Sciatic nerve (tissue), 2 donors: ENCODE measurements at places on chromosomes 16 and 17.

DNA sequence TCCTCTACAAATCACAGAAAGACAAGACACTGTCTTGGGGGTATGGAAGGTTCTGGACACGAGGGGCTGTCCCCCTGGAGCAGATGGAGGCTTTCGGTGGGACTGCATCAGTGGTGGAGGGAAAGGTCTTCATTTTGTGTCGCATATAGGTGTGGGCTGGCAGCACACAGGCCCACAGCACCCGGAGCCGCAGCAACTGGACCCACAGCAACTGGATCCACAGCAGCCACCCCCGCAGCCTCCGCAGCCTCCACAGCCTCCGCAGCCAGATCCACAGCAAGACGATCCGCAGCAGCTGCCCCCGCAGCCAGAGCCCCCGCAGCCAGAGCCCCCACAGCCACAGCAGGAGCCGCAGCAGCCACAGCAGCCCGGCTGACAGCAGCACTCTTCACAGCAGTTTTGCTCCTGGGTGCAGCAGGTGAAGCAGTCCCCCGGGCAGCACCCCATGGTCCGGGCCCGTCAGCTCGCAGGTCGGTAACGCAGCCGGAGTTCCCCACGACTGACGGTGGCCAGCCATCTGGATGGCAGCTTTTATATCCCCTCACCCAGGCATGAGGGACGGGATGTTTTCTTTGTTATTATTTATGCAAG is at the start of gene KRTAP17-1:
Gene KRTAP17-1 (minus strand): TSS at position 507 of the 591 bp plus-strand sequence. CDS start 60 bp downstream, at position 447.
- DNase-seq = no peak

DNA sequence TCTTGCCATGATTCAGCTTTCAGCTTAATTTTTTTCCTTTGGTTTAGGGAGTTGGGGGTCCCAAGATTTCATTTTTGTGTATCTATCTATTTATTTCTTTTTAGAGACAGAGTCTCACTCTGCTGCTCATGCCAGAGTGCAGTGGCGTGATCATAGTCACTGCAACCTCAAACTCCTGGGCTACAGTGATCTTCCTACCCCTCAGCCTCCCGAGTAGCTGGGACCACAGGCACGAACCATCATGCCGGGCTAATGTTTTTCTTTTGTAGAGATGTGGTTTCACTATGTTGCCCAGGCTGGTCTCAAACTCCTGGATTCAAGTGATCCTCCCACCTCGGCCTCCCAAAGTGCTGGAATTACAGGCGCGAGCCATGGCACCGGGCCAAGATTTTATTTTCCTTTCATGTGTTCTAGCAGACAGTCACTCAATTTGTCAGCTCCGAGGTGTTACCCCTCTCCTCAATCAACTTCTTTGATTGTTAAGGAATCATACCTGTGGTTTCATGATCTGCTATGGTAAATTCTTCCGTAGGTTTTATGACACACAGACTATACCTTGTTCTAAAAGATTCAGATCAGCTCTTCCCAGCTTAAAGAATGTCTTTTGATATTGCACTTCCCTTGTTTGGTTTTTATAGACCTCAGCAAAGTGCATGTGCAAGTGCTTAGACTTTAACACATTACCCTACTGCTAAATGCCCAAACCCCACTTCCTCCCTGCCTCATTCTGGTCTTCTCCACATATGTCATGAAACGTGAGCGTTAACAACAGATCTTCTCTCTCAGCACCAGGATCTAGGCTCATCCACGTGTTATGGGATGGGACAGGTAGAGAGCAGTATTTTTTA is 13.0 kb downstream of the UNC45B start:
- no peak for DNase-seq

DNA sequence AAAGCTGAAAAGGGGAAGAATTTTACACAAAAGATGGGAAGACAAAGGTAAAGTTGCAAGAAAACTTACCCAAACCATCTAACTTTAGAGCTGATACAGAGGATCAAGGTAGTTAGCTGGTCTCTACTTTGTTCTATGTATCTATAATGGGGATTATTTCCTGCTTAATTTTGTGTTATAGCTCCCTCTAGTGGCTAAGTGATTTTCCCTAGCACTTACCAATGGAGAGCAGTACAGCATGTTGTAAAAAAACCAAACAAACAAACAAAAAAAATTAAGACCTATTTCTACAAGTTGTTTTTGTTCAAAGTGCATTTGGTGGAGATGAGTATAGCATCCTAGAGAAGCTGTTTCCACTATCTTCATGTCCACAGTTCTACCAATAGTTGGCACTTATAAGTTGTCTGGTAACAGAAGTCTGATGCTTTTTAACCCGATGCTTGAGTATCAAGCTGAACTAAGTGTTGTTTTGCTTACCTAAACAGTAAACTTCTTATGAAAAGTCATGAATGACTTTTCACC is 7.5 kb downstream of the SRSF1 start:
- DNase-seq = no peak

GRCh38 chr17:29911641-29912177 is 18.3 kb downstream of the SSH2 start:
- DNase-seq = no peak

- DNase-seq = no peak
These were observed 135.4 kb downstream of the CLEC16A start for GRCh38 chr16:11079652-11080187.
